ENCODE measurements at places on chromosomes 2 and 18. TPM values are rescaled to one million over a fixed set of nuclear protein-coding genes. Genes with fewer than 3 reads are reported as not detected.
A peak's percentile ranks its signal among the peaks of the same experiment; 100 is the strongest.

The DNAJC5G gene
- total RNA-seq: 0.77 TPM

The STPG4 gene
- total RNA-seq: 0.53 TPM

The ZNF385B gene
- not detected for total RNA-seq

The FNDC4 gene
- total RNA-seq: 15.5 TPM

DNA sequence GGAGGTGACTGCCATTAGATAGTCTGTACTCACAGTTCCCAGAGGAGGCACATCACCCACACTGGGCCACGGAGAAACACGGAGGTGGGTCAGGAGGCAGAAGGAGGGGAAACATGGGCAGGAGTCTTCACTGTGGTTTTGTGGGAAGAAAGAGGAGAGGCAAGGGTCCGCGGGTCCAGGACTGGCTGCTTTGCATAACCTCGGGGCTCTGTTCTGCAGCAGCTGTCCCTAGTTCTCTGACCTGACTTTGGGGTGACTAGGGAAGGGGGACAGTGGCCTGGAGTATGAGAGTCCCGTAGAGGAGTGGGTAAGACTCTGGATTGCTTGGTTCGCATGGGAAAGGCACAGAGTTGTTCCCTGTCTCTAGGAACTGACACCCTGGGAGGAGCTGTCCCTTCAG is 238.3 kb upstream of the RAB6C start:
- DNase-seq: no peak
- H3K4me1 ChIP-seq: no peaks in the 10 kb centered on the region
- H3K36me3 ChIP-seq: no peaks in the 10 kb centered on the region
- H3K4me3 ChIP-seq: no peak overlapping the region

DNA sequence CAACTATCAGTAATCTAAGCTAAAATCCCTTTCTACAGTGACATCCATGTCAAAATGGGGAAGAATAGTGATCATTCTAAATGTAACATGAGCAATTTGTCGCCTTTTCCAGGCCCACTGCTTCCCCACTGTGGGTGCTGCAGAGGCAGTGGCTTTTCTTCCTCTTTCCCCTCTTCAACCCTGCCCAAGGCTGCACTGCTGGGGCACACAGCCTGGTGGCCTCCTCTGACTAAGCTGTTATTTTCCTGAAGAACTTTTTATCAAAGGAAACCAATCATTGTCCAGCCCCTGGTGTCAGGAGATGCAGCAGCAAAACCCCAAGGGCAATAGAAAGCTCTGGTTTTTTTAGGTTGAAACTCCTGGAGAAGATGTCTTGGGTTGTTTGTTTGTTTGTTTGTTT is 117.6 kb upstream of the KLF7 start:
- H3K27ac ChIP-seq: no peak overlapping the region
- no peak overlapping the region for H3K4me3 ChIP-seq
- H3K4me1 ChIP-seq: peaks cover 8% of the 10 kb centered on the region
- H3K27me3 ChIP-seq: no peaks in the 10 kb centered on the region
- peak; percentile 77 for DNase-seq

DNA sequence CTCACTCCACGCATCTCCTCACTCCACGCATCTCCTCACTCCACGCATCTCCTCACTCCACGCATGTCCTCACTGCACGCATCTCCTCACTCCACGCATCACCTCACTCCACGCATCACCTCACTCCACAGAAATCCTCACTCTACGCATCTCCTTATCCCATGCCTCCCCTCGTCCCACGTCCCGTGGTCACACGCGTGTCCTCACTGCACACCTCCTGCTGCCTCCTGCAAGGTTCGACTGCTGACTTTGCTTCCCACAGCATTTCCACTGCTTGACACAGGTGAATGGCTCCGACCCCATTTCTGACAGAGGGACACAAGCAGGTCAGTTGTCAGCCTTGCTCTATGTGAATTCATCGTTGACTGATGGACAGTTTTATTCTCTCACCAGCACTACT is 103.0 kb downstream of the USP40 start:
- no peak overlapping the region for H3K4me3 ChIP-seq
- no peaks in the 10 kb centered on the region for H3K36me3 ChIP-seq
- no peaks in the 10 kb centered on the region for H3K4me1 ChIP-seq

DNA sequence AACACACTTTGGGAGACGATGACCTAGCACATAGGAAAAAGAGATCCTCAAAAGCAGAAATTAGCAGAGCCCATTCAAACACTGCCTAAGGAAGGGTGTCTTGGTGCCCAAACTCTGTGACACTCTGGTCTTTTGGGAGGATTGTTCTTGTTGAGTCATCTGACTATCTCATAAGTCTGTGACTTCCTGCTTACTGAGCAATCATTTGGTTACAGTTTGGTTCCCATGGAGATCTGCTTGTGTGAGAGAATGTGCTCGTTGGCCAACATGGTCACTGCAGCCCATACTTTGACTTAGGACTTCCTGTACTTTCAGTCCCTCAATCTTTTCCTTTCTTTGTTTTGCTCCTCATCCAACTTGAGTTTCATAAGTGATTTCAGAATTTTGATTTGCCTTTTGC is 602.9 kb downstream of the NYAP2 start:
- H3K4me1 ChIP-seq: no peaks in the 10 kb centered on the region
- no peaks in the 10 kb centered on the region for H3K27me3 ChIP-seq

GRCh38 chr2:157439824-157440186 is 4.1 kb downstream of the CYTIP start:
- DNase-seq: no peak
- no peaks in the 10 kb centered on the region for H3K27me3 ChIP-seq
- H3K4me1 ChIP-seq: no peaks in the 10 kb centered on the region
- no peak overlapping the region for H3K4me3 ChIP-seq
- no peaks in the 10 kb centered on the region for H3K36me3 ChIP-seq
- no peak overlapping the region for H3K27ac ChIP-seq

DNA sequence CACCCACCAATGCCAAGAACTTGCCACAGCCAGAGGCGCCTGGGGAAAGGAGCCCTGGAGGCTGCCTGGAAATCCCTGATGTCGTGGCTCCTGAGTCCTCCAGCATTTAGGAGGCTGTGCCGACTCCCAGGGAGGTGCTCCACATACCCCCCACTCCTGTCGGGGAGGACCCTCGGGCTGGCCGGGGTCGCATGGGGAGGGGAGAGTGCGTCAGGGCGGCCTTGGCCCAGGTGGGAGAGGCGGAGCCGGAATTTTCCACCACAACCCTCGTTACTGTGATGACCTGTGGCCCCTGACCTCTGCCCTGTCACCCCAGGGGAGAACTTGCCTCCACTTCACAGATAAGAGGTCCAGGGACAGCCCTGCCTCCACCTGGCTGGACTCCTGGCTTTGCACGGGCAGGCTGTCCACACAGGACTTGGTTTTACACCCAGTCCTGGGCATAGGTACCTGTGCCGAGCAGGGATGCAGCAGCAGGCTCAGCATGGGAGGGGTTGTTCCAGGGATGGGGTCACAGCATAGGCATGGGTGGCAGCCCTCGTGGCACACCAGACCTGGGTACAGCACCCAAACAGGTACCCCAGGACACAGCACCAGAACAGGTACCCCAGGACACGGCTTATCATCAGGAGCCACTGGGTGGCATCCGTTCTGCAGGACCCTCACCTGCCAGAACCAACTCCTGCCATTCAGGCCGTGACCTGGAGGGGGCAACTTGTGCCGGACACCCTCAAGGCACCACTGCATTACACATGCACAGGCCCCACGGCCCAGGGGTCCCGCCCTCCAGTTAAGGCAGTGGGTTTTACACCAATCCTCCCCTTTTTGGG is 12.3 kb upstream of the AGXT start:
- no peak overlapping the region for H3K27ac ChIP-seq
- no peaks in the 10 kb centered on the region for H3K36me3 ChIP-seq
- DNase-seq: no peak
- no peaks in the 10 kb centered on the region for H3K27me3 ChIP-seq
- no peaks in the 10 kb centered on the region for H3K4me1 ChIP-seq

DNA sequence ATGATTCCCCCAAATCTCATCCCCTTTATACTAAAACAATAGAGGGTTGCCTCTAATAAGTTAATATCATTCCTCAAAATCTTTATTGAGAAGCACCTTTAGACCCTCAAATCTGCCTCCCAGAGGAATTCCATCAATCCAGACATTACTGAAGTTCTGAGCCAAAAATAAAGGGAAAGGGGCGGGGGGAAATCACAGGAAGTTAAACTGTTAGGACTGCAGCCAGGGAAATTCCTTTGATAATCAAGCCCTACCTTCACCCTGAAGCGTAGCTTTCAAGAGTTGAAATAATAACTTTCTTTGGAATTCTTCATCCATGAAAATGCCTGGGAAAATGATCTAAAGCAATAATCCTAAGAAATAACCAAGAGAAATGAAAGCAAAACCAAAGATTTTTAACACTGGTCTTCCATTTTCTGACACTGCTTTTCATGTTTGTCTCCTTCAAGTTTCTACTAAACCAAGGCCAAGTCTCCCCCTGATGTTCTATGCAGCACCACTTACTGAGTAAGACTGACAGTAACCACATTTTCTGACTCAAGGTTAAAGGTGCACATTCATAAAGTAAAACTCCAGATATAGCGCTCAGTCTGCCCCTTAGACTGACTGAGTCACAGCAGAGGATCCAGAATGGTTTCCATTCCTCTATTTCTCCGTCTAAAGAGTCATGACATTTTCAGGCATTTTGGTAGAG is 78.2 kb downstream of the TCF4 start:
- peak; percentile 91 for DNase-seq
- H3K36me3 ChIP-seq: no peaks in the 10 kb centered on the region
- no peaks in the 10 kb centered on the region for H3K27me3 ChIP-seq
- peaks cover 60% of the 10 kb centered on the region for H3K4me1 ChIP-seq
- H3K27ac ChIP-seq: peak overlapping the region; percentile 96

DNA sequence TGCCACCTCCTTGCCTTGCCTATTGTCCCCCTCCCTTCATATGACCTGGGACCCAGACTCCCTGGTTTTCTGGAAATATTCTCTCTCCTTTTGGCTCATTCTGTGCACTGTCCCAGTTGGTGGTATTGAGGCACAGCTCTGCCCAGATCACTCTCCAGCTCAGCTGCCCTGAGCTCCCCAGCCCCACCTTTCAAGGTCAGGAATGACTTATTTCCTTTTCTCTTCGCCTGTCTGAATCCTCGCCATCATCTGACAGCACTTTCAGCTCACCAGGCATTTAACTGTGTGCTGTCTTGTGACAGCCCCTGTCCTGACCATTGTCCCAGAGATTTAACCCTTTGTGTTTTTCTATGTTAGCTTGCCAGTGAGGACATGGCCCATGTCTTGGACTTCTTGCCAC is 133.0 kb downstream of the MSH2 start:
- H3K36me3 ChIP-seq: no peaks in the 10 kb centered on the region
- DNase-seq: peak; percentile 26
- no peak overlapping the region for H3K4me3 ChIP-seq
- no peak overlapping the region for H3K27ac ChIP-seq
- no peaks in the 10 kb centered on the region for H3K27me3 ChIP-seq

DNA sequence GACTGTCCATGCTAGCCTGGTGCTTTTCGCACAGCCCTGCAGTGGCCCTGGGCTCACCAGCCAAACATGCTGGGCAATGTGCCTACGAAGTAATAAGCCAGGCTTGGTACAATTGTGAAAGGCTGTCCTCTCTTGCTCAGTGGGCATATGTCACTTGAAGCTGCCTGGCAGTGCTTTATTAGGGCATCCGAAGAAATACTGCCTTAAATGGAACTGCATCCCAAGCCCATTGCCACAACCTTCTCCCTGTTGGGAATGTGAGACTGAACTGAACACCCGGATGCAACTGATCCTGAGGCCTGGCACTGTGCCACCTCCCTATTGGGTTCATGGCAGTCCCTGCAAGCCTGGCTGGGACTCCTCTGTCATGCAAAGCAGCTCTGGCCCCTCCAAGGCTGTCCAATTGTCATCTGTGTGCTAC is 15.9 kb downstream of the CAPG start:
- H3K4me3 ChIP-seq: no peak overlapping the region
- H3K36me3 ChIP-seq: peaks cover 13% of the 10 kb centered on the region
- H3K27ac ChIP-seq: no peak overlapping the region
- DNase-seq: no peak

DNA sequence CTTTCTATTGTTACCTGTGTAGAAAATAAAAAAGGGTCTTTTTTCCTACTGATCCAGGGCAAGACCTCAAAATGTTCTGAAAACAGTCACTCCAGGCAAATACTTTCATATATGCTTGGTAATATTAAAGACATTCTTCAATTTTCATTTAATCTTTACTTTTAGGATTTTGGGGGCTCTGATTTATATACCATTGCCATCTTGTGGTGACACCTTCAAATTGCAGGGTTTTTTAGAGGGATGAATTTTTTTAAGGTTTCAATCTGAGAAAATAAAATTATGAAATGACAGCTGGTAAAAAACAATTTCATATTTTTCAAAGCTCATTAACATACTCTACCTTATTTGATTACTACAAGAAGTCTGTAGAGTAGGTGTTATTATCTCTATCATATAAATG is 26.8 kb downstream of the MAPK4 start:
- no peaks in the 10 kb centered on the region for H3K27me3 ChIP-seq
- no peak for DNase-seq
- H3K36me3 ChIP-seq: no peaks in the 10 kb centered on the region
- no peaks in the 10 kb centered on the region for H3K4me1 ChIP-seq
- no peak overlapping the region for H3K27ac ChIP-seq

- DNase-seq: no peak
- no peak overlapping the region for H3K27ac ChIP-seq
- H3K4me1 ChIP-seq: no peaks in the 10 kb centered on the region
- H3K36me3 ChIP-seq: no peaks in the 10 kb centered on the region
These were observed 139.2 kb downstream of the CDCA7 start for GRCh38 chr2:173493874-173494273.

DNA sequence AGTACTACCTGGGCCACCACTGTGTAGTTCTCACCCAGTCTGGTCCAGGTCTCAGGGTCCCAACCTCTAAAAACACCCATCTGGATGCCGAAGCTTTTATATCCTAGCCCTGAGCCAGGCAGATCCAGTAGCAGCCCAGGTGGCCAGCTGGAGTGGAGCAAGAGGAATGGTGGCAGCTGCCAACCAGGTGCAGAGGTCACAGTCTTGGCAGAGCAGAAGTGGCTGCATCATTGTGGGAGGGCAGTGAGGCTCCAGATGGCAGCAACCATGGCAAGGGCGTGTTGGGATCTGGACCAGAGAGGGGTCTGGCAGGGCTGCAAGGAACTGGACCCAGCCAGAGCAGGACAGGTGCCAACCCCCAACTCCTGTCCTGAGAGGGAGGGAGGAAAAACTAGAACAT is 72.2 kb upstream of the AGAP1 start:
- no peaks in the 10 kb centered on the region for H3K27me3 ChIP-seq
- no peaks in the 10 kb centered on the region for H3K36me3 ChIP-seq
- no peak overlapping the region for H3K4me3 ChIP-seq
- no peak for DNase-seq

GRCh38 chr2:24015562-24016375 is 5.9 kb downstream of the MFSD2B start:
- no peak overlapping the region for H3K4me3 ChIP-seq
- DNase-seq: peak; percentile 81
- no peaks in the 10 kb centered on the region for H3K36me3 ChIP-seq
- no peaks in the 10 kb centered on the region for H3K27me3 ChIP-seq
- H3K27ac ChIP-seq: peak overlapping the region; percentile 94
- peaks cover 24% of the 10 kb centered on the region for H3K4me1 ChIP-seq

DNA sequence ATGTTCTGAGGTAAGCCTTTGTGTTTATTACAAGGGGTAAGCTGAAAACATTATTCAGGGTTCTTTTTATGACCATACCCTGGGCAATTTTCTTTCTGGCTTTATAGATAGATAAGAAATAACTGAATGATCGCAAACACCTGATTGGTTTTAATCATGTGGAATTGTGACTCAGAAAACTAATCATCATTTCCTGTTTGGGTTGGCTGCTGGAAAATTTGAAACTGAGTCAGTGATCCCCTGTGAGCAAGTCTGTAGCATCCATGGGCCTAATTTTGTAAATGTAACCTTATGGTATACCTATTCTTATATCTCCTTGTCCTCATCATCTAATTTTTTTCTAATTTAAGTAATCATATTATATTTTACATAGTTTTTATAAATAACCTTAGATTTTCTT is 34.3 kb downstream of the CCDC68 start:
- no peak overlapping the region for H3K27ac ChIP-seq
- H3K4me3 ChIP-seq: no peak overlapping the region
- peak; percentile 28 for DNase-seq
- H3K27me3 ChIP-seq: no peaks in the 10 kb centered on the region
- no peaks in the 10 kb centered on the region for H3K4me1 ChIP-seq
- H3K36me3 ChIP-seq: no peaks in the 10 kb centered on the region

Data from endothelial cell of umbilical vein (primary cell).